ENCODE measurements at places on chromosomes 6 and 20.

- no peak for DNase-seq
Measured at GRCh38 chr6:141415896-141416295, 716.8 kb upstream of the GJE1 start.

GRCh38 chr6:81668615-81669047, 83.8 kb downstream of the TENT5A start:
- DNase-seq = no peak

GRCh38 chr20:6533761-6534479, 233.6 kb upstream of the BMP2 start:
- DNase-seq = no peak

GRCh38 chr6:87543696-87544473, 45.9 kb downstream of the RARS2 start:
- no peak for DNase-seq

GRCh38 chr6:141229296-141229695, 903.4 kb upstream of the GJE1 start:
- no peak for DNase-seq

- no peak for DNase-seq
Measured at GRCh38 chr6:92688342-92688741, 731.0 kb downstream of the EPHA7 start.

GRCh38 chr6:16948396-16948795, 153.5 kb upstream of the STMND1 start:
- no peak for DNase-seq

- DNase-seq = peak; percentile 79
Measured at GRCh38 chr6:83867527-83868161, 8.2 kb downstream of the CYB5R4 start.

DNA sequence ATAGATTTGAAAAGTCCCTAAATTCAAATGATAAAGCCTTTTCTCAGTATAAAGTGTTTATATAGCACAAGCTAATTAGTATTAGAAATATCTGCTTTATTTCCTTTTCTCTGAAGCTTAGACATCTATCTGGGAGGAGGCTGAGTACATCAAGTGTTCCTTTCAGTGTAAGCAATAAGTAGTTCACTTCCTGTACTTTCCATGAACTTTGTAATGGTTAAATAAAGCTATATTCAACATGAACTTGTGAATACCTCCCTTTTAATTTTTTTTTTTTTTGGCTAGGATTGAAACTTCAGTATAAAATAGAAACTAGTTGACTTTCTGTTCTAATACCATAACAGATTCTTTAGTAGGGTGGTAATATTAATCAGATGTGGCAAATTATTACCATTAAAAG, 190.9 kb downstream of the CENPW start:
- DNase-seq = no peak

GRCh38 chr20:58054780-58055373, 173.6 kb downstream of the ANKRD60 start:
- DNase-seq = no peak

DNA sequence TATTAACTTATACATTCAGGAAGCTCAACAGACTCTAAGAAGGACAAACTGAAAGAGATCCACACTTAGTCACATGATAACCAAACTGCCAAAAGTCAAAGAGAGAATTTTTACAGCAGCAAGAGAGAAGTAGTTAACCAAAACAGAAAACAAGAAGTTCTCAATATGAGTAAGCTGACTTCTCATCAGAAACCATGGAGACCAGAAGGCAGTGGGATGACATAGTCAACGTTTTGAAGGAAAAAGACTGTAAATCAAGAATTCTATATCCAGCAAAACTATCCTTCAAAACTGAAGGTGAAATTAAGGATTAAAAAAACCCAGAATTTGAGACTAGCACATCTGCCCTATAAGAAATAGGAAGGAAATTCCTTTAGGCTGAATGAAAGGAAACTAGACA, 60.4 kb downstream of the COL19A1 start:
- DNase-seq = no peak

DNA sequence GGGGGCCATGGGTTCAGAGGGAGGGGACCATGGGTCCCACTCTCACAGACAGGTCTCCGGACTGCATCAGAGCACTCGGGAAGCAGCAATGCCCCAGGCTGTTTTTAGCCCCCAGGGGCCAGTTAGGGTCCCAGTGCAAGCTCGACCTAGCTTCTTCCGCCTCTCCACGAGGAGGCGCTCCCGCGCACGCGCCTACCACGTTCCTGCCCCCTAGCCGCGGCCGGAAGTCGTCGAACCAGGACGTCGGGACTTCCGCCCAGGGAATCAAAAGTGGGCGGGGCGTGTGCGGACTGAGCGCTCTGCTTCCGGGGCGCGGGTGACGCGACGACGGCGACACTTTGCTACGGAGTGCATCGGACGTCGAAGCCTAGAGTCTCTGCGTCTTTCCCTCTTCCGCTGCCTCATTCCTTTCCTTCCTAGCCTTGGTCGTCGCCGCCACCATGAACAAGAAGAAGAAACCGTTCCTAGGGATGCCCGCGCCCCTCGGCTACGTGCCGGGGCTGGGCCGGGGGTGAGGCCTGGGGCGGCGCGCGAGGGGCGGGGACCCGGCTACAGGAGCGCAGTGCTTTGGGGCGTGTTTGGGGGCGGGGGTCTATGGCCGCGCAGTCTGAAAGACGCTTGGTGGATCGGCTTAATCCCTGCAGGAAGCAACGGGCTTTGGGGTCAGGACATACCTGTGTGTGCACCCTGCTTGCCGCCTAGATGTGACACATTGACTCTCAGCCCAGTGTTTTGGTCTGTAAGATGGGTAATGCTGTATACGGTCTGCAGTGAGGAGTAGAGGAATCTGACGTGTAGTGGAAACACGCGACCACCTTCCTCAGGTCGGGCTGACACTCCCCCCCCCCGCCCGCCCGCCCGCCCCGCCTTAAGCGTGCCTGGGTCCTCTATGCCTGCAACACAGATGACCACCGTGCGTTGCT, at the start of gene PRPF6:
TSS of gene PRPF6 (plus strand) at position 327 of the 923 bp plus-strand sequence. CDS start at position 441, 114 bp downstream.
- peak; percentile 96 for DNase-seq

DNA sequence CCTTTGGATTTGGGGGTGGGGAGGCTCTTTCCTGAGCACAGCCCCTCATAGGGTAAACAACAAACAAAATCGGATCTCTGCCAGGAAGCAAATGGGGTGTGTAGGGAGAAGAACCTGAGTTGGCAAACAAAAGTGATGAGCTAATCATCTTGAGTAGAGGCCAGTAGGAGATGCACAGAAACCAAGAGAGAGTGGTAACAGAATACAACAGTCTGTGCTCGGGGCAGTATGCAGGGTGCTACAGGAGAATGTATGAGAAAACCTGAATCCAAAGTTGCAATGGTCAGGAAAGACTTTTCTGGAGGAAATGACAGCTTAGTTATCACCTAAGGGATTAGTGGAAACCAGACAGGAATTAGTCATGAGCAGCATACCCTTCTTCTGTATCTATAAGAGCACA, 177.8 kb downstream of the CDKAL1 start:
- no peak for DNase-seq

GRCh38 chr6:118881440-118882313, 12.3 kb upstream of the ASF1A start:
- DNase-seq = no peak

- no peak for DNase-seq
Measured at GRCh38 chr6:47922391-47922790, 140.6 kb downstream of the OPN5 start.

DNA sequence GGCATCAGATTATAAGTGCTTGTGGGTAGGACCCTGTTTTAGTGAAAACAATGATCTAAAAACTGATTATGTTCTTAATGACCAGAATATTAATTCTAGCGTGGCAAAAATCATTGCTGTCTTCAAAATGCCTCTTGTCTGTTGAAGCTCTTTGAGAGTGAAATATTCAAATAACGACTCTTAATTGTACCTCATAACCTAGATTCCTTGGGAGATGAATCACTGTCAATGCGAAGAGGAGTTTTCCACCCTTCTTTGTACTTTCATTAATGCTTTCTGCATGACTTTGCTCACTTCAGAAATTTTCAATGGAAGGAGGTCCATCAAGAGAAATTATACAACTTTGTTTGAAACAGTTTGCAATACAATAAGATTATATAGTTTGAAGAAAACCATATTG, 71.5 kb downstream of the CRYBG1 start:
- DNase-seq = no peak

DNA sequence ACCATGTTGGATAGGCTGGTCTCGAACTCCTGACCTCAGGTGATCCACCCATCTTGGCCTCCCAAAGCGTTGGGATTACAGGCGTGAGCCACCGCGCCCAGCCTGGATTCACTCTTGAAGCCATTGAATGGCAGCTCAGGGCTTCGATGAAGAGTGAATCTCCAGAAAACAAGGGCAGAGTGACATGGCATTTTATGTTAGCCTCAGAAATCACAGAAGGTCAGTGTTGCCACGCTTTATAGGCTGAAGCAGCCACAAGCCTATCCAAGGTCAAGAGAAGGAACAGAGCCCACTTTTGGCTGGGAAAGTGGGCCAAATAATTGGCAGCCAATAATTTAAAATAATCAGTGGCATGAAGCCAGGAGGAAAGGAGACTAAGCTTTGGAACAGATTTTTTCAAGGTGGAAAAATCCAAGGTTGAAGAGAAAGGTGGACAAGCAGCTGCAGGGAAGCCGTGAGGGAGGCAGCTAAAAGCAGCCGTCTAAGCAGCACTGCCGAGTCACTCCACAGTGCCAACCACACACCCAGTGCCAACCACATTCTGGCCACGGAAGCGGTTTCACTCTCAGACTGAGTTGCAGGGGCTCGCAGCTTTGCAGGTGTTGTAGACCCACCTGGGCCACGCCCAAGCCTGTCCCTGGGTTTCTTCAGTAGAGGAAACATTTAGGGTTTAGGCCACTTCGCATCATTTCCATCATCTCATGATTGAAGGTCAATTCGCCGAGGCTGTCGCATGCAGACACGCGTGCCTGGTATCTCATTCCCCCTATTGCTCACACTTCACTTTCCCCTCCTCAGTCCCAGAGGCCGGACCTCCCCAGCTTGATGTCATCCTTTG, 17.4 kb upstream of the AVP start:
- peak; percentile 45 for DNase-seq

GRCh38 chr20:53527196-53527595, 66.4 kb downstream of the ZNF217 start:
- DNase-seq = no peak

- DNase-seq = no peak
Measured at GRCh38 chr6:35754452-35755277, 17.8 kb downstream of the ARMC12 start.

- DNase-seq = no peak
Measured at GRCh38 chr6:168132531-168133167, 53.6 kb upstream of the FRMD1 start.

DNA sequence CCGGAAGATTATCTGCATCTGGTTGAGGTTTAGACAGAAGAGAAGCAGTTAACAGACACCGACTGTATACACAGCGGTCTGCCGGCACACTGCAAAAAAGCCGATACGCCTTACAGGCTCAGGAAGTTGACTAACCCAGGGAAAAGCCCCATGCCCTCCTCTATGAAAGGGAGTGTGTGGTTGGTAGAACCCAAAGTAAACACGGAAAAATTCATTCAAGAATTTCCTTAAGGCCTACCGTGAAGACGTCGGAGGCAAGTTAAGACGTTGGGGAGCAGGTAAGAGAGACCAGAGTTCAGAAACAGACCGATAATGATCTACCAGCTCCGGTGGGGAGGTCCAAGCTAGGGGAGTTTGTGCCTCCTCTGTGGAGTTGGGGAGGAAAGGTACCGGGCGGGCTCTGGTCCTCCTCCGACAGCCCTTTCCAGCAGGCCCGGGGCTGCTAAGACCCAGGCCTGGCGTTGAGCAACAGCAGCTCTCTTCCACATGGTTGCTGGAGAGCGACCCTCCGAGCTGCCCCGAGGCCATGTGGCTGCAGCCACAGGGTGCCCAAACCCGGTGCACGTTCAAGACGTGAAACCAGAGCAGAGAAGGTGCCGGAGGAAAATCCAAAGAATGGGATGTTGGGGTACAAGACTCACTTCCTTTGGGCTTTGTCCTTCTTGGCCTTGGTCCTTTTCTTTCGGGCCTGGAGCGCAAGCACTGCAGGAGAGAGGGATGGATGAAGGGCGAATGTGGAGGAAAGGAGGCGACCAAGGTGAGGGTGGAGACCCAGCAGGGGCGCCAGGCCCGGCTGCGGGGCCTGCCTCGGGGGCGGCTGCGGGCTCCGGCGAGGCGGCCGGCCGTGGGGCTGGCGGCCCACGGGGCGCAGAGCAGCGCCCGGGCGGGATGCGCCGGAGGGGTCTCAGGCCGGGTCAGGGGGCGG, 809 bp downstream of the SRPK1 start:
- peak; percentile 56 for DNase-seq

- DNase-seq = no peak
Measured at GRCh38 chr6:7200598-7201443, 93.1 kb downstream of the RREB1 start.

- DNase-seq = no peak
Measured at GRCh38 chr6:2468601-2468955, 223.2 kb upstream of the GMDS start.

GRCh38 chr6:170291271-170292110, 613 bp upstream of the DLL1 start:
- peak; percentile 45 for DNase-seq

DNA sequence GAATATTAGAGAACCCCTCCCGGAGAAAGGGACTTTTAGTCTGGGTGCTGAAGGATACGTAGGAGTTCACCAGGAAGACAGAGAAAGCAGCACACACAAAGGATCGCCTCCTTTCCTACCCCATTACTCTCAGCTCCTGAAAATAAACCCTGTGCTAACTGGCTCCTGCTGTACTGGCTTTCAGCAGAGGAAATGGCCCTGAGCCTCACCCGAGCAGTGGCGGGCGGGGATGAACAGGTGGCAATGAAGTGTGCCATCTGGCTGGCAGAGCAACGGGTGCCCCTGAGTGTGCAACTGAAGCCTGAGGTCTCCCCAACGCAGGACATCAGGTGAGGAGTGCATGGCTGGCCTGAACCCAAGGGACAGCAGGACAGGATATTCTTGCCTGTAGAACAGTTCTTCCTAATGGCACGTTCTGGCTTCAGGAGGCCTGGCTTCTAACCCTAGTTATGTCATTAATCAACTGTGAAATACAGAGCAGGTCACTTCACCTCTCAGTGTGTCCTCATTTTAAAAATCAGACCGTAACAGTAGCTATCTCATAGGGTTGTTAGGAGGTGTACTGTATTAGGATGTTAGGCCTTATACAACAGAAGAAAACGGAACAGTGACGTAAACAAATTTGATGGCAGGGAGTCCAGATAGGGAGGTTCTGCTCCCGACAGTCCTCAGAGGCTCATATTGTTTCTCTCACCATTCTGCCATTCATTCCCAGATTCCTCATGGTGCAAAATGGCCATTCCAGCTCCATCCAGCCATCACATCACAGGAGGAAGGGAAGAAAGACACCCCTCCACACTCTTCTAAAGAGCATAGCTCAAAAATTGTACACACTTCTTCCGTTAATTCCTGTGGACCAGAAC, 1.8 kb downstream of the RBCK1 start:
- no peak for DNase-seq

DNA sequence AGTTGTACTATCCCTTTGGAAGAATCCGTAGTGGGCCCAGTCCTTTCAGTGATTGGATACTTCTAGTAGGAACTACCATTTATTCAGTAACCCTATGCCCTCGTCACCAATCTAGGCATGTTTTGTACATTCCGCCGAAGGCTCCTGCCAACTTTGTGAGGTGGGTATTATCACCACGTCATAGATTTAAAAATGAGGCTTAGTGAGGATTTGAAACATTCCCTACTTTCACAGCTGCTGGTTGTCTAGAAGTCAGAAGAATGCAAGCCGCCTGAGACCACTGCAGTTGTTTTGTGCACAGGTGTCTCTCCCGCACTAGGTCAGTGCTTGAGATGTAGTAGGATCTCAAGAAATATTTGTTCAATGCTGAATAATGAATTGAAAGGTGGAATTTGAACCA, 32.6 kb downstream of the ENPP1 start:
- no peak for DNase-seq

GRCh38 chr6:120614723-120615122, 719.6 kb downstream of the TBC1D32 start:
- DNase-seq = no peak
